ENCODE measurements at places on chromosomes 13 and 19.

- DNase-seq = no peak
These were observed 406.9 kb downstream of the LIG4 start for GRCh38 chr13:107808389-107808788.

DNA sequence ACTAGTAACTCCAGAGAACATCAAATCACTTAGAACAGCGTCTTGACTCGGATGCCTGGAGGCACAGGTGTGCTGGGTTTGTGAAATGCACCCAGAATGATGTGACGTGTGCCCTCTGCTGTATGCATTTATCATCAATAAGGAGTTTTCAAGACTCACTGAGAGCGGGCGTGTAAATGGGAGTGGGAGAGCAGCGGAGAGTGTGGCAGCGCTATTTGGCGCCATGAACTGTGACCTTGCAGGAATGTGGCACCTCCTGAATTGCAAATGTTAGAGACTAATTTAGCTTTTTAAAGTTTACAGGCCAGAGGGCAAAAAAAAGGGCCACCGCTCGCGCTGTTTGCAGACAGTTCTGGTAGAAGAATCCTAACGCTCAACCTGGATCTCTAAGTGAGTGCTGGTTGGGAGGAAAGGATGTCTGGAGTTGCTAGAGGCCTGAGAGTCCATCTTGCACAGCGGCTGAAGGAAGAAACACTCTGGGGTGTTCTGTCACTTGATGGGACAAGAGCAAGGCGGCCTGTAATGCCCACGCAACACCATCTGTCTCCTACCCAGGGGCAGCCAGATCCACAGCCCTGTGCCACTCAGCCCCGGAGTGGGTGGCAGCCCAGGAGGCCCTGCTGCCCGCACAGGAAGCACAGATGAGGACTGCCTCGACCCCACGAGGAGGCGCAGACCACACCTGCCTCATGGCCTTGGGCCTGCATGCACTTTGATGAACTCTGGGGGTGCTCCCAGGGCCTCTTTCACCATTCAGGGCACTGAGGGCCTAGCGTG, 19.7 kb downstream of the RANBP3 start:
- no peak for DNase-seq

DNA sequence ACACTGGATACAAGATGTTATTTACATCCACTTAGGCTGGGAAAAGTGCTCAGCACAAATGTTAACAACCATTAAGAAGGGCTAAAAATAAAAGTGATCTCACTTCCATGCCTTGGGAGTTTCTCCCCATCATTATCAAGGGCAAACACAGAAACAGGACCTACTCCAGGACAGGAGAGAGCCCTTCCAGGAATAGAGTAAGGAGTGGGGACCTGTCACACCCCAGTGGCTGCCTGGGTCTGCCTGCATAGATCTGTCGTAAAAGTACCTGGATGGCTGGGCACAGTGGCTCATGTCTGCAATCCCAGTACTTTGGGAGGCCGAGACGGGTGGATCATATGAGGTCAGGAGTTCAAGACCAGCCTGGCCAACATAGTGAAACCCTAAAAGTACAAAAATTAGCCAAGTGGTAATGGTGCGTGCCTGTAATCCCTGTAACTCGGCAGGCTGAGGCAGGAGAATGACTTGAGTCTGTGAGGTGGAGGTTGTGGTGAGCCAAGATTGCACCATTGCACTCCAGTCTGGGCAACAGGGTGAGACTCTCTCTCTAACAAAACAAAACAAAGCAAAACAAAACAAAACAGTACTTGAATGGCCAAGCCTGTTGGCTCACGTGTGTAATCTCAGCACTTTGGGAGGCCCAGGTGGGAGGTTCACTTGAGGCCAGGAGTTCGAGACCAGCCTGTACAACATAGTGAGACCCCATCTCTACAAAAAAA, 5.6 kb downstream of the ATP8A2 start:
- no peak for DNase-seq

GRCh38 chr13:33787051-33787591, 30.8 kb upstream of the RFC3 start:
- DNase-seq = no peak

- peak; percentile 14 for DNase-seq
These were observed 689 bp downstream of the DCUN1D2 start for GRCh38 chr13:113489549-113490495.

DNA sequence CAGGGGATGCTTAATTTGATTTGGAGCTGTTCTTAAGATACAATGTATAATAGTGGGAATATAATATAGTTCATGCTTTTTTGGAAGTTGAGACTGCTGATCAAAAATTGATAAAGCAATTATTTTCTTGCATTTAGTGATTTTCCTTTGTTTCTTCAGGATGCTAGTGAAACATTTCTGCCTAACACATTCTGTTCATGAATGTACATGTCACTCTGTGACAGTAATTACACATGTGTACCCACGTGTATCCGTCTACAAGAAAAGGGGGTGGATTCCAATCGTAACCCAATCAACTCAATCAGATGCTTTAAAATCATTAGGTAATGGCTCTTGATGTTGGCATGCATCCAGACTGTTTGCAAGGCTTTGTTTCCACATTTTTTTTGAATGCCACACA, 5.0 kb upstream of the FRY start:
- no peak for DNase-seq

- no peak for DNase-seq
These were observed 19.6 kb downstream of the TMEM150B start for GRCh38 chr19:55305491-55305890.

DNA sequence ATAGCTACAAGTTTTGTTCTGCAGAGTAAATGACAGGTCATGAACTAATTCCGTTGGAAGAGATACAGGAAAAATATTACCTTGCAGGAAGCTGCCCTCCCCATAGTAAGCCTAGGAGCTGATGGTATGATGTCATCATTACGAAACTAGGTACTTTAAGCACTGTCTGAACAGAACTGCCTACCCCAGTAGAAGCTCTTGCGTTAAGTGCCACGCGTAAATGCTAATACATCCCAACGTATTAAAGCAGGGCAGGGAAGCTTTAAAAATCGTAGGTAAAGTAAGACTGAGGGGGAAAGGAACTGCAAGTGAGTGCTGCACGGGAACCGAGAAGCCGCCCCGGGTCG, 572 bp downstream of the UGGT2 start:
- DNase-seq = no peak

DNA sequence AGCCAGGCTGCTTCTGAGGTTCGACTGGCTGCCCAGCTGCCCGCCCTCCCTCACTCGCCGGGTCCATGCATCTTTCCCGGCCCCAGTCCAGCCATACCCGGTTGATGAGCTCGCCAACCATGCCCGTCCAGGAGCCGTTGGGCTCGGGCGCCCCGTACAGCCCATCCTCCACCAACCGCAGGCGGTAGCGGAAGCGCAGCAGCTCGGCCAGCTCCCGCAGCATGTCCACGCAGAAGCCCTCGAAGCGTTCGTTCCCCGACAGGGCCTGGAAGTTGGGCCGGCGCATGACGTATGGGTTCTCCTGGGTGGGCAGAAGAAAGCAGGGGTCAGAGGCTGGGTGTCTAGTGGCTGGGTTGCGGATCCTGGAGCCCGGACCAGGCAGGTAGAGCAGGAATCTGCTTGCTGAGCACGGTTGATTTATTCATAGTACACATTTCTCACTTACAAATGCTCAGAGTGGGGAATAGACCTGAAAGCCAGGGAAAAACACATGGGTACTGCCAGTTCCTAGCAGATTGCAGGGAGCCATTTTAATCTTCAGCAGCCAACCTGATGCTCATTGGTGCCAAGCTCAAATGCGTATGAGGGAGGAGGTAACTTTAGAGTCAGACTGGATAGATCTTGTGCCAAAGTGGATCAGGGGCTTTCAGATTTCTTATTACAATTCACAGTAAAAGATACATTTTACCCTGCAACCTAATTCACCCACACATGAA, 27.4 kb downstream of the GRIK5 start:
- no peak for DNase-seq

GRCh38 chr13:58655086-58655485, 1023.5 kb downstream of the PCDH17 start:
- no peak for DNase-seq

DNA sequence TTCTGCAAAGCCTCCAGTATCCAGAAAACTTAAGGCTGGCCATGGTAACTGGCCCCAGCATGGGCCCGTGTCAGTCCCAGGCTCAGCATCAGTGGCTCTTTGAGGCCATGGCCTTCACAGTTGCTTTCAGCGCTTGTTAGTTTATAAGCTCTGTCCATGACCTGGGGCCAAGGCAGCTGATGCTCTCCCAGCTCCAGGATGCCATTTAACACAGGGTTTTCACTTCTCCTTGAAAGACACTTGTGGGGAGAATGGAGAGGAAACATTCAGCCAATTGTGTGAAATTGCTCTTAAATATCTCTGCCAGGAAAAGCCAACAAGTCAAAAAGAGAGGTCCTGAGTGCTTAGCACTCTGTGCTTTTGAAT, 321.3 kb downstream of the FOXO1 start:
- DNase-seq = no peak

GRCh38 chr19:41872775-41873647, 4.1 kb upstream of the CD79A start:
- DNase-seq = no peak

DNA sequence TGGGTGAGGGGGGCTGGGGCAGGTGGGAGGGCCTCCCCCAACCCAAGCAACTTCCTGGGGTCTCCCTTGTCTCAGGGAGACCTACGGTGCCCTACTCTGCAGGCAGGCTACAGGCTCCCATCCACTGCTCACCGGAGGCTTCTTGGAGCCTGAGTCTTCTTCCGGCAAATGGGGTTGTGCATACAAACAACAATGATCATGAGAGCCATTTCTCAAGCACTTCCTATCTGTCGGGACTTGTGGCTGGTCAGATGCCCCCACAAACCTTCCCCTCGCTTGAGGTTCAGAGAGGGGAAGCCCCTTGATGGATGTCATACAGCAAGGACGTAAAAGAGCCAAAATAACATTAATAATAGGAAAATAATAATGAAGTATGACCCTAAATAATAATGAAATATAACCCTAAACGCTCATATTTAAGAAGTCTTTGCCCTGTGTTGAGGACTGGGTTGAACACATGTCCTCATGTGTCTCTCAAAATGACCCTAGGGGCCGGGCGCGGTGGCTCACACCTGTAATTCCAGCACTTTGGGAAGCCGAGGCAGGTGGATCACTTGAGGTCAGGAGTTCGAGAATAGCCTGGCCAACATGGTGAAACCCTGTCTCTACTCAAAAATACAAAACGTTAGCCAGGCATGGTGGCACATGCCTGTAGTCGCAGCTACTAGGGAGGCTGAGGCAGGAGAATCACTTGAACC, 727 bp downstream of the CD37 start:
- no peak for DNase-seq

GRCh38 chr19:55358943-55359908, 3.8 kb downstream of the GARIN5B start:
- no peak for DNase-seq

- no peak for DNase-seq
These were observed 49.2 kb upstream of the TRPC4 start for GRCh38 chr13:37918751-37919150.

- DNase-seq = no peak
These were observed 18.8 kb upstream of the EDDM13 start for GRCh38 chr19:56253737-56254136.

DNA sequence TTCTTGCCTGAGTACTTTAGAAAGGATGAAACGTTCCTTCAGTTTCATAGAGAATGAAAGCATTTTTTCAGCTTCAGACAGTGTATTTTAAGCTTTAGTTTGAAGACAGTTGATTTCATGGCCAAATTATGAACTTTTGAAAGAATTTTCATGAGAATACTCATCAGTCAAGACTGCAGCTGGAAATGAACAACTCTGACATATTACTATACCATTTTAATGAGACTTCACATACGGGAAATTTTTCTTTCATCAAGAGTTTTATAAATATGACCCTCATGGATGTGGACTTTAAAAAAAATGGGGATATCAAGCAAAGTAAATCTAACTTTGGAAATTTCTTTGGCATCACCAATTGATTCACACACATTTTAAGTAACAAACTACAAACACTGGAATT, 6.4 kb downstream of the LATS2 start:
- DNase-seq = no peak

- peak; percentile 30 for DNase-seq
These were observed 60.7 kb downstream of the MCF2L start for GRCh38 chr13:113029487-113030258.

GRCh38 chr19:8308891-8309291, 733 bp upstream of the CD320 start:
- DNase-seq = no peak

DNA sequence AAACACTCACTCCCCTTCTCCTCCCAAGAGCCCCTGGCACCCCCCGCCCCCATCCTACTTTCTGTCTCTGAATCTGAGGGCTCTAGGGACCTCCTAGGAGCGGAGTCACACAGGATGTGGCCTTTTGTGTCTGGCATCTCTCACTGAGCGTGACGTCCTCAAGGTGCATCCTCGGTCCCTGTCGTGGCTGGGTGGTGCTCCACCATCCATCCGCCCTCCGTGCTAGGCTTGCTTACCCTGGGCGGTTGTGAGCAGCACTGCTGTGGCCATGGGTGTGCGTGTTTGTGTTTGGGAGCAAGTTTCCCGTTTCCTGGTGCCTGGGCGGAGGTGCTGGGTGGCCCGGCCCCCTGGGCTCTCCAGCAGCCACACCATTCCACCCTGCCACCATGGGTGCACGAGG, 12.2 kb downstream of the PLEKHJ1 start:
- no peak for DNase-seq

GRCh38 chr13:39766464-39767158, 111.1 kb downstream of the COG6 start:
- no peak for DNase-seq

DNA sequence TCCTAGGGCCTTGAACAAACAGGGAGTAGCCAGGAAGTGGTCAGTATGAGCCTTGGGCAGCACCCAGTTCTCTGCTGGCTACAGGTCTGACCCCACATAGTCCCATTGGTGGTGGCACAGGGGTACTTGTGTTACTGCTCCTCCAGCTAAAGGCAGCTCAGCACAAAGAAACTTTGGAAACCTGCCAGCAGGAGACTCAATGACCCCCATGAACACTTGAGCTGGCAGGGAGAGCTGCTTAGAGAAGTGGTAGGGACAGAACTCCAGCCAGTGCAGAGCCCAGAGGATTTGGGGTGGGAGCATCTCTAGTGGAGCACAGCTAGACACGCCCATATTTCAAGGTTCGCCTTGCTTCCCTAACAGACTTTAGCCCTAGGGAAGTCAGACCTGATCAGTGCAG, 10.4 kb upstream of the ZNF586 start:
- DNase-seq = no peak

GRCh38 chr19:43634872-43635560, 4.6 kb downstream of the CADM4 start:
- no peak for DNase-seq

GRCh38 chr13:76816394-76816793, 69.8 kb downstream of the KCTD12 start:
- DNase-seq = no peak

GRCh38 chr19:50024719-50025021, 502 bp downstream of the VRK3 start:
- no peak for DNase-seq

- DNase-seq = no peak
These were observed 3.4 kb downstream of the MBNL2 start for GRCh38 chr13:97225533-97225932.

DNA sequence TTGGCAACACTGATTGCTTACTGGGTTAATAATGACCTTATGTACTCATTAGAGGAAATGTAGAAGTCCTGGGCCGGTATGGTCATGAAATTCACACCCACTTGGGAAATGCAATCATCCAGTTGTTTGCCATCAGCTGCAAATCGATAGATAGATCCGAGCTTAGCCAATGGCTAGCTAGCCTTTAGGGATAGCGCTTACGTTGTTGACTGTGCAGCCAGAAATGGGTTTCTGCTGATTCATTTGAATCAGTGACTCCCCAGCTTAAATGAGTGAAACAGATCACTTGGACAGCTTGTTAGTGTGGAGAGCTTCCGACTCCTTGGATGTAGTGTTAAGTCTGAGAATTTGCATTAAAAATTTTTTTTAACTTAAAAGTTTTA, 11.8 kb downstream of the IL17D start:
- DNase-seq = no peak

GRCh38 chr13:19960653-19960976, 2.1 kb downstream of the ZMYM2 start:
- DNase-seq = no peak
